HepG2 (cell line): ENCODE measurements at places on chromosomes 7 and 10. TPM values are rescaled to one million over a fixed set of nuclear protein-coding genes. Genes with fewer than 3 reads are reported as not detected.

- no peak for DNase-seq
These were observed 171.4 kb downstream of the PTN start for GRCh38 chr7:137172105-137172590.

CHAT gene
- not detected in 2 replicates for total RNA-seq

DNA sequence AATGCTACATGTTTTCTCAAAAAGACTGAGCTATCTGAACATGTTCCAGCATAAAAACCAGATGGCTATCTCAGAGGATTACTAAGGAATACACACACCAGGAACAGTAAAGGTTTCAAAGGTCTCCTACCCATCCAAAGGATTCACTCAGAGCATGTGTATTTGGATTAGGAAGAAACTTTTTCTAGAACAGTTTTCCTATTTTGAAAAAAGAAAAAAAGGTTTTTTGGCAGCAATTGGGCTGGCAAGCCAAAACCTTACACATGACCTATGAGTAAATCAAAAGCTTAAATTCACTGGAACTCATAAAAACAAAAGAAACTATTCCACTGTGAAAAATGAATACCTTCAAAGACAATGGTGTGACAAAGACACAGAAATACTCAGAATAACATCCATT, 9.6 kb downstream of the TPK1 start:
- no peak for DNase-seq

GRCh38 chr10:86899670-86900276, 57.6 kb downstream of the MMRN2 start:
- DNase-seq: peak; percentile 60

STAM gene
- total RNA-seq: 25.1 and 31.7 TPM in 2 replicates

DNA sequence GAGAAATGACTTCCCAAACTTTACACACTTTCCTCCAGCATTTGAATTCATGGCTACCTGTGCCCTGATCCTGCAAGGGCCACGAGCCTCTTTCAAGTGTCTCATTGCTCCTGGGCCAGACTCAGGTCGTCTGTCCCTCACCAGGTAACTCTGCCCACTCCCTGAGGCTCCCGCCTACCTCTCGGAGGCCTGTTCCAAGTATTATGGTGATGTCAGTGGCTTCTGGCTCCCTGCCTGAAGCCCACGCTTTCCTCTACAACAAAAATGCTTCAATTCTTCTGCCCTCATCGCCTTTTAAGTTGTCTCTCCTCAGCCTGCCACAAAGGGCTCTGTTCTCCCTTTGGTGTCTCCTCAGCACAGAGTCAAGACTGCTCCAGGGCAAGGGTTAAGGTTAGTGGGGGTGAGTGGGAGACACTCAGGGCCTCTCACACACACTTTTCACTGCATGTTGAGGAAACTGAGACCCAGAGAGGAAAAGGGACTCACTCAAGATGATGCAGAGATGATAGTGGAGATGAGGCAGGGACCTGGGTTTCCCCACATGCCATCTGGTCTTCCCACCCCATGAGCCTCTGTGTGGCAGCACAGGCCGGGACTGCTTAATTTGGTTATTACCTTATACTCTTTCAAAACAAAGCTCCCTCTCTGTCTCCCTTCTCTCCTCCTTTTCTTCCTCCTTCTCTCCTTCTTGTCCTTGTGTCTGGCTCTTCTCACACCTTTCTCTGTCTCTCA, 28.3 kb upstream of the EGR2 start:
- DNase-seq: no peak

- no peak for DNase-seq
These were observed 70.0 kb upstream of the PHYHIPL start for GRCh38 chr10:59106441-59106840.

GRCh38 chr7:150322114-150322832, 882 bp upstream of the LRRC61 start:
- peak; percentile 29 for DNase-seq

DNA sequence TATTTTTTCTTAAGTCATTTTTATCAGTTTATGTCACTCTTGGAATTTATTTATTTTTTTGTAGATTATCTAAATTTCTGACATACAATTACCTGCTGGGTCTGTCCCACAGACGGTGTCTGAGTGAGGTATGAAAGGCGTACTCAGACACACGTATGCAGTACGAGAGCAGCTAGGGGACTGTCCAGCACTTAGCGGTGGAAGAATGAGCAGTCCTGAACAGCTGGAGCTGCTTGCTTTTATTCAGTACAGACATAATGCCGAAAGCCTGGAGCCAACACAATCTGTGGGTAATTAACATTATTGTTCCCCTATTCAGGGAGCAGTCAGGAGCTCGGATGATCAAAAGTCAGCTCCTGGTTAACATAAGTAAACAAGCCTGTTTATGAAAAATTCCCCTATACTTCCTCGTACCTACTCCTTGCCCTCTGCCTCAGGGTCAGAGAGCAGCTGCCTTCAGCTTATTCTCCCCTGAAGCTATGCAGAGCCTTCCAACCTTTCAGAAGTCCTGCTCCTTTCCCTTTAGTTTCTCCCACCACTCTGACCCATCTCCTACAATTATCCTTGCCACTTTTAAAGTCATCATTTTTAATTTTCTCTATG, 488.0 kb upstream of the POM121L12 start:
- no peak for DNase-seq

- DNase-seq: no peak
These were observed 26.1 kb upstream of the ADD3 start for GRCh38 chr10:109981650-109982049.

DNA sequence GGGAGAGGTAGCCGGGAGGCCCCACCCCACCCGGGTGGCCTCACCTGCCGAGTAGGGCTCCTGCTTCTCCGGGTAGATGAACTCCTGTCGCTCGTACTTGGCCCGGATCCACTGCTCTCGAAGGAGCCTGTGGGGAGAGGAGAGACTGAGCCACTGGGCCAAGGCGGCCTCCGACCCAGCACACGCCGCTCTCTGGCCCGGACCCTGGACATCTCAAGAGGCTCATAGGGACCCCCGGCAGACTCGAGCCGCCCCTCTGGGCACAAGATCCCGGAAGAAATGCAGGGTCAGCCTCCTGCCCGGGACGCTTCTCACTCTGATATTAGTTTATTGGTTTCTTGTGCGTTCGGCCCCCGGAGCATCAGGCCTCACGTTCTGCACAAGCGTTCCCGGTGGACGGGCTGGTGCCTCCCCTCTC, 34.5 kb downstream of the ADAP1 start:
- no peak for DNase-seq

SDK1 gene
- total RNA-seq: 0.17 and 0.35 TPM in 2 replicates

CYP26C1 gene
- 0.02 TPM in 1 of 2 replicates, not detected in the other for total RNA-seq

GRCh38 chr10:1396297-1396635, 340.1 kb downstream of the WDR37 start:
- DNase-seq: no peak
